ENCODE measurements at places on chromosomes 2 and 18.

DNA sequence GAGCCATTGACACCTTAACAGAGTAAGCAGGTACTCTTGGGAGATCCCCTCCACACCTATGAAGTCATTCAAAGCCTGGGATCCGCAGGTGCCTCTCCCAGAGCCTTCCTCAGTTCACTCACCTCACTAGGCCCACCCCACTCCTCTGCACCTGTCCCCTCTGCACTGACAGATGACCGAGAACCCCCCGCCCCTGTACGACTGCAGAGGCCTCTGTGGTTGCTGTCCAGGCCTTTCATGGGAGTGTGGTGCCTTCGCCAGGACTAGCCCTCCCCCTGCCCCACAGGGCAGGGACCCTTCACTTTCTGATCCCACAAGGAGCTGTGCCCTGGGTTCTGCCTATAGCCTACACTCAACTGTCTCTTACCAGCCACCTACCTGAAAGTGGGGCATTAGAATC is 238.5 kb downstream of the ZBTB7C start:
- DNase-seq = no peak

DNA sequence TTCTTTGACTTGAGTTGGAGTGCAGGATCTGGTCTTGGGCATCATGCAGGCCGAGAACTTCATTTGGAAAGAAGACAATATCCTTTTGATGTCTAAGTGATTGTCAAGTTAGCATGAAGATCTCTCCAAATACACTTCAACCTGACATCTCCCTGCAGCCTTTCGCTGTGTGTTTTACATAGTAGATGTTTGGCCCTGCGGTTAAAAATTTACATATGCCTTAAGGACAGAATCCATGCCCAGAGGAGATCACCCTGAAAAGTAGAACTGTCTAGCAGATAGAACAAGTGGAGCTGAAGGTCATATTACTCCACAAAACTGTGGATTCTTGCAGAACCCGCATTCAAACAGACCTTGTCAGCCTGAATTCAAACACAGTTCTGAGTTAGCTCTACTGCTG is 409.9 kb downstream of the LPIN1 start:
- DNase-seq = no peak

GRCh38 chr2:163990541-163990940 is 254.7 kb upstream of the FIGN start:
- no peak for DNase-seq

- DNase-seq = no peak
Observed at GRCh38 chr2:43174368-43174916, 52.0 kb downstream of the ZFP36L2 start.

DNA sequence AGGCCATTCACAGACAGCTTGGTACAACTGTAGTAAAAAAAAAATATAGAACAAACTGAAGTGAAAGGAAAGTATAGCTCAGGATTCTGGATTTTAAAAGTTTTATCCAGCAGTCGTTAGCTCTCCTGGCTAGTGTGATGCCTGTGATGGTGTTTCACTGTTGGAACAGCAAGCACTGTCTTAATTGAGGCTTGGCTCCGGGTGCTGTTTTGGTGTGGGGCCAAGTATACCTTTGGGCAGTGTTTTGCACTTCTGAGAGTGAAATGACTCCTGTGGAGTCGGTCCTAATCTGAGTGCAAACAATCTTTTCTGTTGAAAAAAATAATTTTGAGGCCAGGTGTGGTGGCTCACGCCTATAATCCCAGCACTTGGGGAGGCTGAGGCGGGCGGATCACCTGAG is 28.7 kb upstream of the RAB1A start:
- DNase-seq = no peak

DNA sequence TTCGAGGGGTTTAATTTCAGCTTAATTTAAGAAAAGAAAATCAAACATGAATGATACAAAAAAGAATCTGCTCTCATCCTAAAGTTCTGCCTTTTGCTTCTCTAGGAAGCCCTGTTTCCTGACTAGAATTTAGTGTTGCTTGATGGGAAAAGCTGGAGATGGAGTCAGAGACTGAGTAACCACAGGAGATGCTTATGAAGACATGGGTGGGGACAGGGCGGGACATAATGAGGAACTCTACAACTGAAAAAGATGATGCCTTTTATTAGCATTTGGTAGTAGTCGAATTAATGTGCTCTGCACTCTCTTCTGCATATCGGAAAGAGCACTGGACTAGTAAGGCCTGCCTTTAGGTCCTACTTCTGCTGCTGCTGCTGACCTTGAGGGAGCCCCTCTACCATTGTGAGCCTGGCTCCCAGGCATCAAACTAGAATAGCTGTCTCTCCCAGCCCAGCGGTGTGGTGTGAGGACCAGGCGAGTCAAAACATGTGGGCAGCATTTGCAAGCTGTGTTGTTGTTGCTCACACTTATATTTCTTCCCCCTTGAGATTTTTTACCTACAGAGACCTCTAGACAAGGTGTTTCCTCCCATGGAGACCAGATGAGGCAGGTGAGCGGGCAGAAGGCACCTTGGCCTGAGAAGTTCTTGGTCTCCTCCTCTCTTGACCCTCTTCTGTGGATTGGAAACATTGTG is 61.5 kb downstream of the INPP4A start:
- DNase-seq = no peak

GRCh38 chr2:41930807-41931566 is 116.8 kb upstream of the PKDCC start:
- DNase-seq = no peak

- no peak for DNase-seq
Observed at GRCh38 chr2:23564615-23564960, 179.6 kb downstream of the KLHL29 start.

DNA sequence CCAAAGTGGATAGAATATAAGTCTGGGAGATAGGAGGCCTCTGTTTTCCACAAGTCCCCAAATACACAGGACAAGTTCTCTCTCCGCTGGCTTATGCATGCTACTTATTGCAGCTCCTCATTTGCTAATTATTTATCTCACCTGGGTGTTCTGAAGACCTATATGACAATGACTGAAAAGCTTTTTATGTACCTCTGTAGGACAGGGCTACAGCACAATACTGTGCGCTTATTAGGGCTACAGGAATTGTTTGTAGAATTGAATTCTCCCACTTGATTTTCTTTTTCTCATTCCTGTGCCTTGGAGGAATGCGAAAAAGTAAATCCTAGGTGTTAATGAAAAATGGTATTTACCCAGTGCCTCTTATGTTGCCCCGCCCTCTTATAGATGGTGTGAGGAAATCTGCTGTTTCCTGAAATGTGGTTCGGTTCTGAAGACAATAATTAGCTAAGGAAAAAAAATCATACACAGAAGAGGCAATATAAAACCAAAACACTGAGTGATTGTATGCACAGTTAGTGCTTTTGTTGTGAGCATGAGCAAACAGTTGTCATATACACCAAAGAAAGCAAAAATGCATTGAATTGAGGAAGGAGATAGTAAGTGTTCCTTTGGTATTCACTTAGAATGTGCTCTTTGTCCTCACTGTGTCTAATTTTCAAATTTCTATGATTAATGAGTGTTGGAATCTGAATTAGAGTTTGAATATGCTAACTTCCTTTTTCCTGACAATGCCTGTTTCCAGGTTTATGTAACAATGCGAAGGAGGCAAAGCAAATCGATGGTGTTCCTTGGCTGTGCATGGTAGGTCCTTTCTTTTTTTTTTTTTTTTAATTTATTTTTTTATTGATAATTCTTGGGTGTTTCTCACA is 78.7 kb upstream of the PNPT1 start:
- no peak for DNase-seq

- DNase-seq = no peak
Observed at GRCh38 chr2:221529177-221529942, 42.7 kb downstream of the EPHA4 start.

GRCh38 chr2:238023608-238024007 is 37.2 kb upstream of the SCLY start:
- no peak for DNase-seq

DNA sequence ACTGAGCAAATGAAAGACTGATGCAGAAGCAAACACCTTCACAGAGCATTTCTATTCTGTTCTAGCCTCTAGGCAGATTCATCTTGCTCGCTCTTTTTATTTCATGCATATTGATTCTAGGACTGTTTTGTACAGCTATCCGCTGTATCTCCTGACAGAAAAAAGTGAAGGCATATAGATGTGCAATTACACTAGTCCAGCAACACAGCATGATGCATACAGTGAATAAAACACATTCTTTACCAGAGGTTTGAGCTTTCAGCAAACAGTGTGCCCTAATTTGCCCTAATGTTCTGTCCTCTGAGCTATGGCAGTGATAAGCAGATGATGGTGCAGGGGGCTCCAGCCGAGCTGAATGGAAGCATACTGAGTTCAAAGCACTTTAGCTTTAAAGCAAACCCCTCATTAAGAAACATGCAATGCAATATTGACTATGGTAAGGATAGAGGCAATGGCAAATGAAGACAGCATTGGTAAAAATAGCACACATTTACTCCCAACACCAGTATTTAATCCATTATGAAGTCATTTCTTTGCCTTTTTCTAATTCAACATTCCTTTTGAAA is 141.2 kb upstream of the RGPD4 start:
- no peak for DNase-seq

GRCh38 chr2:38129481-38129880 is 53.5 kb upstream of the CYP1B1 start:
- no peak for DNase-seq

- DNase-seq = no peak
Observed at GRCh38 chr2:58601017-58601416, 359.9 kb upstream of the FANCL start.

DNA sequence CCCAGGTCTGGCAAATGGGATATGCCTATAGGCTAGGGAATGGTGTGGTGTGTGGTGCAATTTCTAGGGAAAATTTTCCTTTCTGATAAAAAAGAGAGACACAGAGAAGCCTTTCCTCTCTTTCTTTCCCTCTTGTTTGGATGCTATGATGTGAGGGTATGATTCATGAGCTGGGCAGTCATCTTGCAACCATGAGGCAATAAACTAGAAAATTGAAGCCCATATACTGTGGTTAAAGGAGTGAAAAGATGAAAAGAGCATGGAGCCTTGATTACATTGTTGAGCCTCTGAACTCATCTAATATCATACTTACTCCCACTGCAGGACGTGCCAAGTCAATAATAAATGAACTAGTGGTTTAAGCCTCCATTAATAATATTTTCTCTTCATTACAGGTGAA is 215.6 kb downstream of the HAUS1 start:
- DNase-seq = no peak

DNA sequence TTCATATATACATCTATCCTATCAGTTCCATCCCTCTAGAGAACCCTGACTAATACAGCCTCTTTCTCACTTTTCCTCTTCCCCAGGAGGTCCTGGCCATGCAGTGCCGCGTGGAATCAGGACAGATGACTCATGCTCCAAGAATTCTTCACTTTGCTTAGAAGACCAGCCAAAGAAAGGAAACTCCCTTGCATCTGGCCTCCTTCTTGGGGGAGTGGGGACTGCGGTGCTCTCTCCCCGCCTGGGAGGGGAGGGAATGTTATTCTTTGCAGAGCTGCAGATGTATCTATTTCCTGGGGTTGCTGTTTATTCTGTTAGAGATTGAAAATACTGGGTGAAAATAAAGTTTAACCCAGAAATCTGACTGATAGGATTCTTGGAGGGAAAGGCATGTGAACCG is 111.5 kb upstream of the SH3BP4 start:
- no peak for DNase-seq

- DNase-seq = no peak
Observed at GRCh38 chr18:50405582-50406271, 30.9 kb downstream of the SKA1 start.

DNA sequence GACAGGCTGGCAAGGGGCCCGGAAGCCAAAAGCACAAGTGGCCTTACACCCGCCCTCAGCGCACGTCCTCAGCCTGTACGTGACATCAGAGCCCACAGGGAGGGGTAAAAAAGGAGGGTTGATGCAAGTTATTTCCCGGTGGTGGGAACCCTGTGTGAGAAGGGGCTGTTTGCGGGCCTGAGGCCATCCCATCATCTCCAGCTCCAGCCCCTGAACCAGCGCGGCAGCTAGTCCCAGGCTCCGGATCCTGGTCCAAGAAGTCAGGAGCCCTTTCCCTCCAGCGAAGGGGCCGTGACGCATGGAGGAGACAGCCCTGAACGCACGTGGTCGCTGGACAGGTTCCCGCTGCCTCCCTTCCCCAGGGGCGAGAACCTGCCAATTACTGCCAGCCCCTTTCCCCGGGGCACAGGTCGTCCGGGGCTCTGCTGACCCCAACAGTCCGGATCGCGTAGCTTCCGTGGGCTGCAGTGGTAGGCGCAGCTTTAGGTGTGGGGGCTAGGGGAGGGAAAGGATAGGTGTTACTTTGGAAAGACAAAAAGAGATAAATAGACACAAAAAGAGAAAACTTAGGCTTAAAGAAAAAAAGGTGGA is 1.3 kb upstream of the LRP2 start:
- no peak for DNase-seq

GRCh38 chr18:44731530-44732237 is 51.0 kb downstream of the SETBP1 start:
- DNase-seq = no peak

DNA sequence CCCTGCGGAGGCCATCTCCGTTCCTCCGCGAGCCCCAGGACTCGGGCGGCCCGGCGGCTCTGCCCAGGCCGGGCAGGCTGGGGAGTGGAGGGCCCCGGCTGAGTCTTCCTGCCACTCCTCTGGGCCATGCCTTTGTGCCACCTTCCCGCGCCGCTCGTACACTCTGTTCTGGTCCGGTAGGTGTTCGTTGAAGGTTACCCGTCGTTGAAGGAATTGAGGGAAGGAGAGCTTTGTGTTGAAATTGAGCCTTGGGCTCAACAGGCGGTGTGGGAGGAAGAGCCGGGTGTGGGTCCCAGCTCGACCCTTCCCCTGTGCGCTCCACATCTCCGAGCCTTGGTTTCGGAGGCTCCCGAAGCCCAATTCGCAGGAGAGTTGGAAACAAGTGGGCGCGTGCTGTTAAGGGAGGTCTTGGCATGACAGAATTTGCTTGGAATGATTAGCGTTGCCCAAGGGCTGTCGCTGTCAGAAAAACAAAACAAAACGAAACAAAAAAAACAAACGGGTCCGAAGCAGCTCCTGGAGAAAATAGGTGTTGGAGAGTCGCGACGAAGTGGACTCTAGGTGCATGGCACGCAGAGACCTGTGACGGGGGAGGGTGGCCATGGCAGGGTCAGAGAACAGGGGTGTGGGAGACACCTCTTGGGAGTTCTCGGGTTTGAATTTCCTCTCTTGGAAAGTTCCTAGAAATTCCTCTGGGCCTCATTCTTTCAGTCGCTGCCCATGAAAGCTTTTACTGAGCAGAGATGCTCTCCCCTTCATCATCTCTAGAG is 1.2 kb upstream of the MZT2A start:
- DNase-seq = no peak

DNA sequence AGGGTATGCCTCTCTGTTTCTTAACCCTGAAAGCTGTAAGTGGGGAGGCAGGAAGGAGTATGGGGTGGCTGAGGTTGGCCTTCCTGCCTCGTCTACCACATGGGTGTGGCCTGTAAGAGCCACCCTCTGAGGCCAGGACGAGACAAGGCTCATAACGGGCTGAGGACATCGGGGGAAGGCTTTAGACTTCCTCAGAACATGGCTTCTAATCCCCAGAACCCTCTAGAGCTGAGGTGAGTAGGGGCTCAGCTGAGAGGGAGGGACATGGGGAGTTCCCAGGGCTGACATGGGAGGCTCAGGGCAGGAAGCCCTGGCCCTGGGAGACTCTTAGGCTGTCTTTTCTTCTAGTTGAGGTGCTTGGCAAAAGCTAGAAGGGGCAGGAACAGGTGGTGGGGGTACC is 36.7 kb downstream of the EMX1 start:
- DNase-seq = no peak

- DNase-seq = no peak
Observed at GRCh38 chr2:39306626-39307025, 62.9 kb upstream of the CDKL4 start.

GRCh38 chr2:108477099-108477498 is 28.1 kb downstream of the GCC2 start:
- DNase-seq = no peak
